Stimulated activated CD4-positive, alpha-beta T cell treated with anti-CD3 and anti-CD28 coated beads, TNF-alpha, amount 100 ng/mL, for 24 hours (primary cell): ENCODE measurements at places on chromosomes 7 and 10.

GRCh38 chr10:35059481-35059880, 30.7 kb downstream of the CUL2 start:
- no peak for DNase-seq

- no peak for DNase-seq
These were observed 459 bp downstream of the SUGCT start for GRCh38 chr7:40135317-40135610.

GRCh38 chr7:21767300-21767900, 178.3 kb downstream of the CDCA7L start:
- peak; percentile 4 for DNase-seq

- no peak for DNase-seq
These were observed 226.2 kb downstream of the COBL start for GRCh38 chr7:51090411-51090810.

DNA sequence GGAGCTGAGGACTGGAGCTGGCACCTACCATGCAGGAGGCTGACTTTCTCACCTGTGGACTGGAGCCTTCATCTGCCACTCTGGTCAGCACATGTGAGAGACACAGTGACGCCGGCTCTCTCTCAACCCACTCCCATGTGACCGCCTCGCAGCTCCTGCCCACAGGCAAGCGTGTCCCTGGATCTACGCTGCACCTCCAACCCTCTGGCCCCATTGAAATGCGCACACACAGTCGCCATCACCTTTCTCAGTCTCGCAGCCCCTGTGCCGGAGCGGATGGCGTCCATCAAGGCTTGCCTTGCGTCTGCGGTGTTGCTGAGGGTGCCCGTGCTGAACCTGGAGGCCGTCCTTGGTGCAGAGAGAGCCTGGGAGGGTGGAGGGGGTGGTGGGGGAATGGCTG, 242.2 kb upstream of the GRB10 start:
- no peak for DNase-seq

DNA sequence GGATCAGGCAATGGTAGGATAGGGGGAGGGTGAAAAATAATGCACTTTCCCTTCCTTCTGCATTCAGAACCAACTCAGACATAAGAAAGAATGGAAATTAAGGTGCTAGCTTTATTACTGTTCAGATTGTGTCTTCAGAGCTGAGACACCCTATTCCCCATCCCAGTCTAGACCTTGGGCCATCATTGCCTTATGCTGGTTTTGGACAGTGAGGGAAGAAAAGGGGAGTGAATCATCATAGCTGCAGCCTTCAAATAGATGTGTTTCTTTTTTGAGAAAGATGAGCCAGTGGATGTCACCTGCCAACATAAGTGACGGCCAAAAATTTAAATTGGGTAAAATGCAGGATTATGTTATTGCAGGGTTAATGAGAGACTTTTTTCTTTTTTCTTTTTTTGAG, 27.0 kb upstream of the TOMM7 start:
- DNase-seq = no peak

GRCh38 chr10:58587676-58588075, 75.0 kb downstream of the BICC1 start:
- no peak for DNase-seq

DNA sequence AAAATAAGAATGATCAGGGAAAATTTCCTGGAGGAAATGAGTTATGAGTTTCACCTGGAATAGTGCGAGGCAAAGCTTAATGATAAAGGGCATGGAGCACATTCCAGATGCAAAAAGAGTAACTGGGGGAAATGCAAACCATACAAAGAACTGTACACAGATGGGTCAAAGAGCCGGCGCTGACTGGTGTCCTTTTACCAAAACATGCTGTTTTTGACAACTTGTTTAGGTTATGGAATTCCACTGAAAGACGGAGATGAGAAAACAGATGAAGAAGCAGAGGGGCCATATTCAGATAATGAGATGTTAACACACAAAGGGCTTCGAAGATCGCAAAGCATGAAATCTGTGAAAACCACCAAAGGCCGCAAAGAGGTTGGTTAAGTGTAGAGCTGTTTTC, 98.2 kb downstream of the REEP3 start:
- DNase-seq = no peak

- no peak for DNase-seq
These were observed 2.8 kb downstream of the CLCN1 start for GRCh38 chr7:143318661-143319060.

DNA sequence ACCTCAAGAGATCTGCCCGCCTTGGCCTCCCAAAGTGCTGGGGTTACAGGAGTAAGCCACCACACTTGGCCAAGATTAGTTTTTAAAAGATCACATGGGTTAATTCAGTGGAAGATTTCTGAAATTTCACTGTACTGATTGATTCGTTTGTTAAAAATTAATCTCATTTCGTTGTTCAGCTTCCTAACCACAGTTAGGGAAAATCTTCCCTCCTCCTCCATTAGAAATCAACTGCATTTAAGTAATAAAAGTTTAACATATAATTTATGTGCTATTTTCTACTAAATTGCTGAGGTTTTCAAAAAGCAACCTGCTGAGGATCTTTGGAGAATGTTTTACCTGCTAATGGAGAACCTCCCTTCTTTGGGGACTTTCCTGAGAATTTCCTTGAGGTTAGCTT, 522.4 kb downstream of the GATA3 start:
- no peak for DNase-seq

DNA sequence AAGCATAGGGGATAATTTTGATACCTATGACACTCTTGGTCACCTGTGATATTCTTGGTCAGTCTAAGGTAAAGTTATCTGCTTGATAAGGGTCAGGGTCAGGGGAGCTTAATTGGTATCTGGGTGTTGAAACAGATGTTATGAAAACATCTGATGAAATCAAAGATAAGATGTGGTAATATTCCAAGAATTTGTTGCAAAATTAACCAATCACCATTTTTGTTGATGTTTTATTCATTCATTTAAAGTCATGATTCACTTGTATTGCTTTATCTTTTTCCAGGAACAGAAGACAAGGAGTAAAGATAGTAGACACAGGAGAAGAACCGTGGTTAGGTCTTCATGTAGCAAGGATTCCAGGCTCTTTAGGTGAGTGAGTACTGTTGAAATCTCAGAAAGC, 103.1 kb downstream of the SEMA3C start:
- DNase-seq = no peak

DNA sequence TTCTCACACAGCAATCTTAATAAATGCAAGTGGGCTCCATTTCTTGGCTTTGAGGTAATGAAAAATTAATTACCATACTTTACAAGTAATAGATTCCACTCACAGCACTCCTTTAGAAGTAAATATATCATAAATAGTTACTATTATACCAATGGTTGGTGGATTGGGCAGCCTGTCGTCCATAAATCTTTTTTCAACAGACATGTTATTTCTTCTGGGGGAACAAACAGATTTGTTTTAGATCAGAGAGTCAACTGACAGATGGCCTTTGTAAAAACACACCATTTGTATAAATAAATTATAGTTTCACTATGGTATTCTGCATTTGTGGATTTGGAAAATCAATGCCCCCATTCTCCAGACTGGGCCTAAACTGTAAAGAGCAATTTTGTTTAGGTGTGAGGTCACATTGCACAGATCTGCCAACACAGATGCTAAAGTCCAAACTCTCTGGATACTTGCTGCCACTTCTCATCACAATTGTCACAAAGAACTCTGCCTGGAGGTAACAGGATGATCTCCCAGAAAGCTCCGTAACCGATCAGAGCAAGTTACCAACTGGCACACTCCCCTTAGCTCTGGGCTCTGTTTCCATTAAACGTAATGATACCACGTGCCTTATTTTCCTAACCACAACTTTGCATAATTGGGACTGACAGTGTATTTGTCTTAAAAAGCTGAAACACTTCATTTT, 4.5 kb upstream of the MACROH2A2 start:
- DNase-seq = no peak

DNA sequence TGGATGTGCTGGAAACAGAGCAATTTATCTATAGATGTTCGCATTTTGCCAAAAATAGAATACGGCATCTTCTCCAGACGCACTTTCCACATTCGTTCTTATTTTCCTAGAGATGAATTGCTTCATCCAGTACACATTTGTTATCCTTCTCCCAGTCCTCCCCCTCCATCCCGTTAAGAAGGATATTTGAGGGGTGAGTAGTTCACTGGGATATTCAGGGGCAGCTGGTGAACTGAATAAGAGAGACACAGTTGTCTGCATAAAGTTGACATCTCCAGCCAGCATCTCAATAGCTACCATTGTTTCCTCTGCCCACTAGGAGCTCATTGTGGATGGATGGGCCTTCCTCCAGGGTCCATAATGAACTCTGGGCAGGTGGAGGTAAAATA, 456.8 kb upstream of the NRP1 start:
- DNase-seq = no peak

DNA sequence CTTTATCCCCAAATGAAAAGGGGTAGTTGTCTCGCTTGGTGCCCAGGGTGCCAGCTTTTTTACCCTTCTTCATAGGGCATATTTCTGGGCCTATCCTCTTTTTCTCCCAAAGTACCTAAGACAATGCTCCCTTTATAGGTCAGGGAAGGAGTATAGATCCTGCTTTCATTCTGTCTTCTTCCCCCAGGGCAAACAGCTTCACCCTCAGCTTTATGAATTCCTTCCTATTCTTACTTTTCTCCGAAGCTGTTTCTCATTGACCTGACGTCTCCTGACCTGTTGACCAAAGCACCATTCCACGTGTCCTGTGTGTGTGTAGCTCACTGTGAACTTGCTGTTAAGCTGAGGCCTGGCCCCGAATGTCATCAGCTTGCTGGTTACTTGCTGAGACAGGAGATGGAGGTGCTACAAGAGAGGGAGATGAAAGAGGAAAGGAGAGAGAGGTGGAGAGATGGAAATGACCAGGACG, 48.9 kb downstream of the PYROXD2 start:
- no peak for DNase-seq

- no peak for DNase-seq
These were observed 22.1 kb upstream of the AOAH start for GRCh38 chr7:36746347-36746746.

- peak; percentile 26 for DNase-seq
These were observed 1.5 kb downstream of the LIPK start for GRCh38 chr10:88707429-88708155.

GRCh38 chr10:121942749-121943416, 15.1 kb upstream of the ATE1 start:
- DNase-seq = no peak

DNA sequence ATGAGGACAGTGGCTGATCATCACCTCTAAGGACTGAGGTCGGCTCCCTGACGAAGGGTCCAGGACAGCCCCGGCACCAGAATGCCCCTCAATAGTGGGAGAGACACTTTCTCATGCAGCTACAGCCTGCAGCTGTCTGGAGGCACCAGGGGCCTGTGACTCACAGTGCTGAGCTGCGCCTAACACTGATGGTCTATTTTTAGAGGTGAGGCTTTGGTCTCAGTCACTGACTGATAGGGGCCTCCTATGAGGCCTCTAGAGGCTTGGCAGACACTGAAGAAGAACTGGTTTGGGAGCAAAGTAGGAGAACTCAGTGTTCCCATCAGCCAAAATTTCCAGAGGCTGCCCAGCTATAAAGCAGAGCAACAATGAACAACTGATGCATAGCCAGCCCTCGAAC, 130.1 kb downstream of the COBL start:
- no peak for DNase-seq

- DNase-seq = no peak
These were observed 2.5 kb upstream of the TNRC18 start for GRCh38 chr7:5426226-5426475.

DNA sequence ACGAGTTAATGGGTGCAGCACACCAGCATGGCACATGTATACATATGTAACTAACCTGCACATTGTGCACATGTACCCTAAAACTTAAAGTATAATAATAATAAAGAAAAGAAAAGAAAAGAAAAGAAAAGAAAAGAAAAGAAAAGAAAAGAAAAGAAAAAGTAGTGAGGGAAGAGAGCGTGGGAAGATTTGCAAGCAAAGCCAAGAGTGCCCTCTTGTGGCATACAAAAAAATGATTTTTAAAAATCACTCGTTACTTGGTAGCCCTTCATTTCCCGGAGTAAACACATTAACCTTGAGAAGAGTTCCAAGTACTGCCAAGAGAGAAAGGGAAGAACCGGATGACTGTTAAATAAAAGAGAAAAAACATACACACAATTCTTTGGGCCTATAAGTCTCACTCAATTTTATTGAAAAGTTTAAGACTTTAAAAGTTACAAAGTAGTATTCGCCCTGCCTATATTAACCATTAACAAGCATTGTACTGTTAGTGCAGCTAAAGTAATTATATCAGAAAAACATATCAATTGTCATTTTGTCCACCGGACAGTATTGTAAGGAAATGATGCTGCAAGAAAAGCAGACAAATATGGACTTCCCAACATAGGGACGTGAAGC, 6.2 kb upstream of the CH25H start:
- DNase-seq = no peak

GRCh38 chr10:124092860-124093773, at the start of gene CHST15:
TSS of gene CHST15 (minus strand) at chr10:124093598. CDS start at chr10:124046212, 47,386 bp downstream.
- DNase-seq = peak; percentile 11

DNA sequence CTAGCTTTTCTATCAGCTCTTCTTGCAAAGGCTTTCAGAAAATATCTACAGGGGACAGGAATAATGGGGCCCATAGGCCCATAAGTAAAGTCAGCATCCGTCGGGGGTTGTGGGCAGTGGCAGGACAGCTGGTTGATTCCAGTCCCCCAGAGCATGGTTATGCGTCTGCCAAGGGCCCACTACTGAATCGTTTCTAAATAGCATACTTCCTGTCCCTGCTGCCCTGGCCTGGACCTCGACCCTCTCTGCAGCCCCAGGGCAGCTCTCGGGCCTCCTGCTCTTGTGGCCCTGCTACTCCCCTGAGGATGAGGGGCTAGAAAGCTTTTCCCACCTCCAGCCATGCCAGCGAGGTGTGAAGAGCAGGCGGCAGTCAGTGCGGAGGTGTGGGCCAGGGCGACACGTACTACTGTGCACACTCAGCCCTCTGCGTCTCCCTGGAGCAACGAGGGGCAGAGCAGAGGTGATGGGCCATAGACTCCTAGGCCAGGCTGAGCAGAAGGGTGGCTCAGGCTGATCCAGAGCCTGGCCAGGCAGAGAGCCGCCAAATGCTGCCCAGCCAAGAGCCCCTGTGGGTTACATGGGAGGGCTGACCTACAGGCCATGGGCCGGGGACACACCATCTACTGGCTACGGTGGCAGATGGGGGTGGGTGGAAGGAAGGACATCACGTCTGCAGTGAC, 4.7 kb upstream of the OPN4 start:
- DNase-seq = no peak

DNA sequence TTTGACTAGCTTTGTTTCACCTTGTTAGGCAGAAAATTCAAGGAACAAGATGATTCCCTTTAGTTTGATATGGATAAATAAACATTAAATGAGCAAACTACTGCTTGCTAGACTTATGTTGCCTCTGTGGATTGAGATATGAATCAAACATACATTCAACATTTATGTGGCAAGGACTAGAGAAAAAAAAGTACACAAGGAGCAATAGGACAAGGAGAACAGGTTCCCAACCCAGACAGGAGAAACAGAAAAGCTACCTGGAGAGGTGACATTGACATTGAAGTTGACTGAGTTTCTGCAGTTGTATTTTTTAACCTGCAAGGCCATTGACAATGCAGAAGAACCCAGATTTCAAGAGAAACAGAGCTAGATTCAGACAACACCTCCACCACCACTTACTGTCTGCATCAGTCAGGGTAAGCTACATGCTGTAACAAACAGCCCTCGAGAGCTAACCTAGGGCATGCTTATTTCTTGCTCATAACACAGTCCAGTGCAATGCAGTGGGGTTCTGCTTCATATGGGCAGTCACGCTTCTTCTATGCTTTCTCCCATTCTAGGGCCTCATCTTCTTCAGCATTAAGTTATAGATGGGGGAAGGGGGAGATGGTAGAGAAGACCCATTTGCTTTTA, 180.9 kb upstream of the LYZL1 start:
- DNase-seq = no peak

GRCh38 chr10:128926711-128927110, 540.3 kb upstream of the MGMT start:
- no peak for DNase-seq
